ENCODE measurements at places on chromosomes 7 and 10.
A peak's percentile ranks its signal among the peaks of the same experiment; 100 is the strongest.

DNA sequence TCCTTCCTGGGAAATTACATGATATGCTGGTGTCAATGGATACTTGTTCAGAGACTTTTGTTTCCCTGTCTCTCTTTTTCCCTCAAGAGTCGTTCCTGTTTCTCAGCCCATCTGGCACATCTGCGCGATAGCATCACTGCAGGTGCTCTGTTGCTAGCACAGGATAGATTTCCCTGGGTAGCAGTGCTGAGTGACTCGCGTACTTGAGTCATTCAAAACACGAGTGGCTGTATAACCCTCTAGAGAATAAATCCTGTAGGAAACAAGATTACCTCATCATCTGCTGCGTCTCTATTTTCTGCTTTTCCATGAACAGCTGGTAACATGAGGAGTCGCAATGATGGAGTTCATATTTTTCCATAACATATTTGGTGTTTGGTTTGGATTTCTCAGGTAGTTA is 452.0 kb upstream of the FZD8 start:
- no peak for DNase-seq

GRCh38 chr10:132847856-132848255 is 61.9 kb upstream of the NKX6-2 start:
- DNase-seq: peak; percentile 21

DNA sequence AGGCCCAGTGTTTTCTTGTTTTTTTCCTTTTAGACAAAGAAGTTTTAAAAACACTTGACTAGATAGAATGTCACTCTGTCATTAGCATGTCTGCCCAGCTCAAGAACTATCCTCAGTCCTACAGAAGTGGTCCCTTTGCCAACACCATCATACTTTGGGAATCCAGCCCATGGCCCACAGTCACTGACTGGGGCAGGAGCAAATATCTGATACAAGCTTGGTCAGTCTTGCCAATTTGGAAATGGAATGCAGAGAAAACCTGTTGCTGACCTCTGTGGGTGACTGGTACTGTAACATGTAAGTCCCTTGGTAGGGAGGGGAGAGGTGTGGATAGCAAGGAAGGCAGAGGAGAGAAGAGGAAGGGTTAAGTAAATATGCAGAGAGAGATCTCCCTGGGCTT is 47.8 kb downstream of the IPMK start:
- DNase-seq: no peak

DNA sequence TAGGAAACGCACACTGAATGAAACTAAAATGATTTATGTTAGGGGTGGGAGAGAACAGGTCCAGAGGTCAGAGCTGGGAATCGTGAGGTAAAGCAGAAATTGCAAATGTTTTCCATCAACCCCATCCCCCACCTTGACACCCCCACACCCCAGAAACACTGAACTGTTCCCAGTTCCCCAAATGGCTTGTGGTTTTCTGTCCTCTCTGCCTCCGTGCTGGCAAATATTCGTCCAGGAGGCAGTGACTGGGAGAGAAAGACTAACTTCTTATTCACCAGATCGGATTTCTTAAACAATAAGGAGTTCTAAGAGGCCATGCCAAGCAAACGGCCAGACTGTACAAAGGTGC is 730 bp upstream of the RASSF4 start:
- DNase-seq: no peak

- peak; percentile 19 for DNase-seq
Observed at GRCh38 chr7:28410628-28411531, 1.4 kb upstream of the CREB5 start.

GRCh38 chr10:48364659-48365405 is 58.4 kb downstream of the MAPK8 start:
- DNase-seq: no peak

DNA sequence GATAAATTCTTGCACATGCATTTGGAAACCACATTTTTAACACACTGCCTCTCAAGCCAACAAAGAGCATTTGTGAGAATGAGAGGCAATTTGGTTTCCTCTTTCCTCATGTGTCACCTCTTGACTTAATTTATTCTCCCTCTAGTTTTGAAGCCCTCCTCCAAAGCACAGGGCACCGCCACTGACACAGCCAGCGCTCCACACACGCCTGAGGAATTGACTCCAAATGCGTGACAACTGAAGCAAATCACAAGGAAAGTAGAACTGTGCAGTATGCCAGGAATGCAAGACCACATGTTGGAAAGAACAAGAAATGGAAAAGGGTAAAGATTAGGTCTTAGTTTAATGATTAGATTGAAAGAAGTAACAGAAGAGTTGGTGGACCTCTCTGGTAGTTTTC is 173.3 kb downstream of the LSM5 start:
- no peak for DNase-seq

- DNase-seq: no peak
Observed at GRCh38 chr7:50273301-50273700, 31.2 kb upstream of the IKZF1 start.

DNA sequence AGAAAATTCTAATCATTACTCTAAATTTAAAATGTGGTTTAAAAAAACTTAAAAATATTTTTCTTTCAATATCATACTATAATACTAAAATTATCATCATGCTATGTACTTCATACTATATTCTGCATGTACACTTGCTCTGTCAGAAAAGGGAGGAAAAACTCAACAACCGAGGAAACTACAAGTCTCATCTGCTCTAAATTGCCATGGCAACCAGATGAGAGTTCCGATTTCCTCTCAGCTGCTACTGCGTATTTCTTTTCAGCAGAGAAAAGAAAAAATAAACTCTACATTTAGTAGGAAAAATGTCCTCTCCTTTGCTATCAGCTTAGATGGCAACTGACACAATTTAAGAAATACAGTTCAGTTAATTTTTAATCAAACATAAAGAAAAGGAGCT is 178.9 kb downstream of the SRPK2 start:
- DNase-seq: no peak

DNA sequence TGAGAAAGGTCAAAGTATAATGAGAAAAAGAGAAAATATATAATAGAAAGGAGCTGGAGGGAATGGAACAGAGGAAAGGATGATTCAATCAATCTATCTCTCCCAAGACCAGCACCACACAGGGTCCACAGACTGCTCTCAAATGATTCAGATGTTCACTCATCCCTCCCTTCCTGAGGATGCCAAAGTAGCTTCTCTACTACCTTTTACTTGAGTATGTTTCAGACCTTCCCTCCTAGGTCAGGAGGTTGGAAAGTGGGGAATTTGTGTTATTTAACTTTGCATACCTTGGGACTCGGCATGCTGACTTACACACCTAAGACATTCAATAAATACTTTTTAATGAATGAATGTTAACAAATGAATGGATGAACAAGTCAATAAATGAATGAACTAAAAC is 30.6 kb downstream of the CPVL start:
- DNase-seq: no peak

DNA sequence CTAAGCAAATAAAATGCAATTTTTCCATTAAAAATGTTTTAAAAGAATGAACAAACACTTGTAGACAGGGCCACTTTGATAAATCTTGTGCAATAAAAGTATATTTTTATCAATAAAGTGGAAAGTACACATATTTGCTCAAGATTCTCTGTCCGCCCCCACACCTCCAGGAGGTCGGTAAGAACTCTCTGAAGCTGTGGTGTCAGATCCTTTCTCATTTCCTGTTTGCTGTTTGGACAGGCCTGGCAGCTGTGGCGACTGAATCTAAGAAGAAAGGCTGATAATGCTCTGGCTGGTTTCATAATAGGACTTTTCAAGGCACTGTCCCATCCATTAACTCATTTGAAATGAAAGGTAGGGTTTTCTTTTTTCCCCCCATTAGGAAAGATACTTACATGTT is 15.3 kb upstream of the ASB4 start:
- no peak for DNase-seq

- DNase-seq: peak; percentile 70
Observed at GRCh38 chr7:13920053-13920697, 69.3 kb downstream of the ETV1 start.

All from SJSA1 (cell line).